ENCODE measurements at places on chromosomes 6 and 20.

DNA sequence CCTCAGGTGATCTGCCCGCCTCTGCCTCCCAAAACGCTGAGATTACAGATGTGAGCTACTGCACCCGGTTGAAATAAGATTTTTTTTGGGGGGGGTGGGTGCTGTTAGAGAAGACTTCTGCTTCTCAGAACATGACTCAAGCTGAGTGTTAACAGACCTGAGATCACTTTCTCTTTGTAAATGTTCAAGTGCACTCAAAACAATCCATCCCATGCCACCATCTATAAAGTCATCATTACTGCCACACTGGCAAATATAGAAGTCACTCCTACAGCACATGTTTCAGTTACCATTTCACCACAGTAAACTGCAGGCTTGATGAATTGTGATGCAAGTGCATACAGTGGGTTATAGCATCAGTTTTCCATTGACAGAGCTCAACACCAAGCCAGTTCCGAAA is 9.0 kb downstream of the VPS16 start:
- DNase-seq = no peak

GRCh38 chr6:38687043-38687353 is 15.9 kb downstream of the GLO1 start:
- DNase-seq = no peak

- DNase-seq = no peak
Measured at GRCh38 chr20:49690899-49691620, 22.6 kb downstream of the B4GALT5 start.

- DNase-seq = no peak
Measured at GRCh38 chr6:90701146-90701781, 114.4 kb upstream of the MAP3K7 start.

GRCh38 chr6:153852481-153852880 is 186.6 kb upstream of the OPRM1 start:
- DNase-seq = no peak

DNA sequence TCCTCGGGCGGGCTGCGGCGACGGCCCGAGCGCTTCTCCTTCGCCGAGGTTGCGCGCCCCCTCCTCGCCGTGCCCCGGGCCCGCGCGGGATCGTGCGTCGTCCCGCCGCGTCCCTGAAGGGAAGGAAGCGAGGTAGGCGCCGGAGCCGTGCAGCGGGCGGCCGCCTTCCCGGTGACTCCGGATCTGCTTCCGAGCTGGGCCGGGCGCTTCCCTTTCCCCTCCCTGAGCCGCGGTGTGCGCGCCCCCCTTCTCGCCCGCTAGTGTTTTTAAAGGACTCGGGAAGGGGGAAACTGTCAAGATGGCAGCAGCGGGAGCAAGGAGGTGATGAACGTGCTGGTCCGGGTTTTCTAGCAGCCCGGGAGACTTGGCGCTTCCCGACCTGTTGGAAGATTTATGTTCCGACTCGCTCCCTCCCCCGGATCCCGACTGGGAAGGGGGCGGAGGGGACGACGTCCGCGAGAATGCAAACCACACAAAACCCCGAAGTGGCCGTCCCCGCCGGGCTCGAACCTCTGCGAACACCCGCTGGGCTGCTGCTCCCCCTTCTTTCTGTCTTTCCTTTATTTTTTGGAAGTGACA is 744 bp upstream of the FOXO3 start:
- DNase-seq = no peak

DNA sequence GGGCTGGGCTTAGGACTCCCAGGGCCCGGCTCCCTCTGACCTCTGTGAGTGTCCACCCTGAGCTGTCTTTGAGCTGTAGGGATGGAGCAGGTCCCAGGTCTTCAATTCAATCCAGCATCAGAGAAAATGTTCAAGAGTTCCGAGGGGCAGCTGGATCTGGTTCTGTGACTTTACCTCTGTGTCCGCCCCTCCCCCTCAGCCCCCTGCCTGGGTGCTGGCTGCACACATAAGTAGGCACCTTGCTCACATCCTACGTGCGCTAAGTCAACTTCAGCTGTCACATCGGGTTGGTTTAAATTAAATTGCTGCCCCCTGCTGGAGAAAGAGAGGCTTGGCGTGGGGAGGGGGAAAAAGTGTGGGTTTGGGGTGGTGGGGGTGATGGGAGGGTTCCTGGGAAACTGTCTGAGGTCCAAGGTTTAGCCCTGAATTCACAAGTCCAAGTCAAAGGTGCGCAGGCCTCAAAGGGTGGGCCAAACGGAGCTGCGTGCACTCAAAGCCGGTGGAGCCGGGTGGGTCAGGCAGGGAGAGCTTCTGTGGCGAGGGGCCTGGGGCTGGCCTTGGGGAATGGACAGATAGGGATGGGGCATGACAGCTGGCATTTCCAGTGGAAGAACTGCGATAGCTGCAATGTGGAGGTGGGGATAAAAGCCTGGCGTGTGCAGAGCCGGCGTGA is 3.0 kb downstream of the WFDC5 start:
- no peak for DNase-seq

DNA sequence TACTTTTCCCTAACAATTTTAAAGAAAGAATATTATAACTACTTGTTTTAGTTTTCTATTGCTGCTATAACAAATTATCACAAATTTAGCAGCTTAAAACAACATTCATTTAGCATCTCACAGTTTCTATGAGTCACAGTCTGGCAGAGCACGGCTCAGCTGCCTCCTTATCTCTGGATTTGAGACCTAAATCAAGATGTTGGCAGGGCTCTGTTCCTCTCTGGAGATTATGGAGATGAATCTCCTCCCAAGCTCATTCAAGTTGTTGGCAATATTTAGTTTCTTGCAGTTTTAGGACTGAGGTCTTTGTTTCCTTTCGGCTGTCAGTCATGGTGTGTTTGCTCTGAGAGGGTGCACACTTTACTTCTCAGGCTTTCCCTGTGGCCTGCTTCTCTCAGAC is 1065.8 kb upstream of the EYS start:
- no peak for DNase-seq

- no peak for DNase-seq
Measured at GRCh38 chr6:18445228-18445627, 58.1 kb downstream of the RNF144B start.

DNA sequence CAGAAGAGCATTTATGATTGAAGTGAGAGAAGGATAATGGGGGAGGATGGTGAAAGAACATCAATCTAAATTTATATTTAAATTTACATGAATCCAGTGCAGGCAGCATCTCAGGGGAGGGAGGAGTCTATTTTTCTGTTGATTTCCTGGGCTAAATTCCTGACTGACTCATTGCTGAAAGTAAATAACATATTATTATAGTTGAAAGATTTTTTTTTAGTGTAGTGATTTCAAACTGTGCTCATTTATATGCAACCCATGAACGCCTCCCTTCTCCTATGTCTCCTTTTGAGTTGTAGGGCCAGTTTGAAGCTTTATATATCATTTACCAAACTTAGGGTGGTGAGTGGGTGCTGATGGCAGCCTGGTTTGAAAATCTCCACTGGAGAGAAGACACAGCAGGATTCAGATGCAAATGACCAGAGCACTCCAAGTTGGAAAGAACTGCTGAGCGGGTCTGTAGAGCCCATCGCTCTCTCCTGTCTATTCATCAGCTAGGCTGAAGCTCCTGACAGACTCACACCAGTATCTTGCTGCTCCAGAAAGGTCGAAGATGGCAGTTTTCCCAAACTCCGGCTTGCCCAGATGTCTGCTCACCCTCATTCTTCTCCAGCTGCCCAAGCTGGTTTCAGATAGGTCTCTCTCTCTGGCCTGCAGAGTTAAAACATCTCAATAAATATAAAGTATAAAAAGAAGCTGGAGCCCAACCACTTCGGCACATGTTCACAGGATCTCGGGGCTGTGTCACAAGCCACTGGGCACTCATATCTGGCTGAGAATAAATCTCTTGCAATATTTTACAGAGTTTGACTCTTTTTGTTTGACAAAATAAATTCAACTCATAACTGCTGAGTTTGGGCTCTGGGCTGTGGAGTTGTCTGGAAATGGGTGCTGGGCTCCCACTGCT is 18.3 kb downstream of the BTN2A1 start:
- DNase-seq = no peak

GRCh38 chr6:75109765-75110164 is 96.1 kb downstream of the COL12A1 start:
- no peak for DNase-seq
